ENCODE measurements at places on chromosomes 3 and 15. TPM values are rescaled to one million over a fixed set of nuclear protein-coding genes. Genes with fewer than 3 reads are reported as not detected.

DNA sequence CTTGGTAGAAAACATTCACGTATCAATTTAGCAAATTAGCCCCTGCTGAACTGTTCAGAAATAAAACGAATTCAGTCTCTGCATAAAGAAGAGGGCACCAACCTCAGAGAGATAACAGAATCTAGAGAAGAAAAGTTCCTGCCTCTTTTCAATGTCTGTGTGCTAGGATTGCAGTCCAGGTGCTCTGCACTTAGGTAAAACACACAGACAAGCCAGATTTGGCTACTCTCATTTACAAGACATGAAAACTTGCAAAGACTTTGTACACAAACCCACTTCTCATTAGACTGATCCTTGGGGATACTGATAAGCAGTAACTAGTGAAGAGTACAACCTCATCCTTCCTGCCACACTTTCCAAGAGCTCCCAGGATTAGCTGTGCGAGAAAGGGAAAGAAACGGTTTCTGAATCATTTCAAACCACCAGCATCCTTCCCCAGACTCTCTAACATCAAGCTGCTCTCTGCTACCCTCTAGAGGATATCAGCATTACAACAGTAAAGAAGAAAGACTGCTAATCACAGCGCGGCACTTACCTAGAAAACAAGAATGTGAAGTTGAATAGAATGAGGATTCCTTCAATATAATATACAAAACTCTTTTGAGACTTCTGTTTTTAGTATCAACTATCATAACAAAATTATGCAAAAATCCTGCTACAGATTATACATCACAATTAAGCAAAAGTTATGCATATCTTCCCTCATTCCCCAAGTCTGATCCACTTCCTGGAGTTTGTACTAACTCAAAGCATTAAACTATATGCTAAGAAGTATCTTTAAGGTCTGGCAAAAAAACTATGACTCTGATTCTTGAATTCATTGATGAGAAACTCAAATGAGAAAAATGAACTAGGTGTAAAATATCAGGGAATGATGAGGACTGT lies 306.4 kb downstream of the MAGI1 start:
- no peaks in the 10 kb centered on the region for H3K27me3 ChIP-seq
- no peak overlapping the region for H3K27ac ChIP-seq
- no peaks in the 10 kb centered on the region for H3K36me3 ChIP-seq

DNA sequence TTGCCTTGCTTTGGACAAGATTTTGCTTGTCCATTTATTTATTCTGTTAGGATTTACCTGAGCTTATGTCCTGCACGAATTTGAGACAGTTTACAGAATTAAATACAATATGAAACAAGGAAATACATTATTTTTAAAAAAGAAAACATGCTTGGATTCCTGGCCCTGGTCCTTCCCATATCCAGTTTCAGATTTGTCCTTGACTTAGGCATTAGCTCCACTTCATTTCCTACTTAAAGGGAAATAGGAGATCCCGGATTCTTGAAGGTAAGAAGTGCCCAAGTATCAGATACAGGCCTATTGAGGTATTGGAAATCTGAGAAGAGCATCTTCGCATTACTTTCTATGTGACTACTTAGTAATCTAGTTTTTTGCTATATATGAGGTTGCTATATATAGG lies 672.0 kb downstream of the SI start:
- DNase-seq = no peak
- no peaks in the 10 kb centered on the region for H3K4me1 ChIP-seq
- H3K27me3 ChIP-seq = no peaks in the 10 kb centered on the region
- no peak overlapping the region for H3K27ac ChIP-seq
- no peaks in the 10 kb centered on the region for H3K36me3 ChIP-seq
- H3K4me3 ChIP-seq = no peak overlapping the region

DNA sequence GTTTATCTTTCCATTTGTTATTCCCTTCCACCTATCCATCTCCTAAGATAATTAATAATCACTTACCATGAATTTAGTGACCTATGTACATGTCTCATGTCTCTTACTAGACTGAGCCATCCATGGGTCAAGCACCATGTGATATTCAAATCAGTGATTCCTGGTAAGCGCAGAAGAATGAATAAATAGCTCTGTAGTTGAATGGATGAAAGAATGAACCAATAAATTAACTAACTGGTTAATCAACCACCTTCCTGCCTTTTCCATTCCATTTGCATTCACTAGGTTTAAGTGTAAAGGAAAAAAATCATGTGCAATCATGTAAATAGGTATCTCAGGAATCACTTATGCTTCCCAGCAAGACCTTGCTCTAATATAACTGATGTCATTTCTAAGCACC lies 779.5 kb downstream of the NTRK3 start:
- no peak overlapping the region for H3K27ac ChIP-seq
- DNase-seq = no peak
- no peaks in the 10 kb centered on the region for H3K36me3 ChIP-seq
- no peak overlapping the region for H3K4me3 ChIP-seq

DNA sequence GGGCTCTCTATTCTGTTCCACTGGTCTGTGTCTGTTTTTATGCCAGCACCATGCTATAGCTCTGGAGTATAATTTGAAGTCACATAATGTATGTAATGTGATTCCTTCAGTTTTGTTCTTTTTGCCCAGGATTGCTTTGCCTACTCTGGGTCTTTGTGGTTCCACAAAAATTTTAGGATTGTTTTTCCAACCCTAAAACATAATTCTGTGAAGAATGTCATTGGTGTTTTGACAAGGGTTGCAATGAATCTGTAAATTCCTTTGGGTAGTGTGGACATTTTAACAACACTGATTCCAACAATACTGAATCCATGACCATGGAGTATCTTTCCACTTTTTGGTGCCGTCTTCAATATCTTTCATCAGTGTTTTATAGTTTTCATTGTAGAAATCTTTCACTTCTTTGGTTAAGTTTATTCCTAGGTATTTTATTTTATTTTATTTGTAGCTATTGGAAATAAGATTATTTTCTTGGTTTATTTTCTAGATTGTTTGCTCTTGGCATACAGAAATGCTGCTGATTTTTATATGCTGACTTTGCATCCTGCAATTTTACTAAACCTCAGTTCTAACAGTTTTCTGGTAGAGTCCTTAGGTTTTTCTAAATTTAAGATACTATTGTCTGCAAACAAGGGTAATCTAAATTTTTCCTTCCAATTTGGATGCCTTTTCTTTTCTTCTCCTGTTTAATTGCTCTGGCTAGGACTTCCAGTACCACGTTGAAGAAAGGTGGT lies 29.7 kb downstream of the TJP1 start:
- no peaks in the 10 kb centered on the region for H3K27me3 ChIP-seq
- no peak overlapping the region for H3K27ac ChIP-seq
- H3K36me3 ChIP-seq = peaks cover 2% of the 10 kb centered on the region
- no peak overlapping the region for H3K4me3 ChIP-seq
- H3K4me1 ChIP-seq = peaks cover 6% of the 10 kb centered on the region

DNA sequence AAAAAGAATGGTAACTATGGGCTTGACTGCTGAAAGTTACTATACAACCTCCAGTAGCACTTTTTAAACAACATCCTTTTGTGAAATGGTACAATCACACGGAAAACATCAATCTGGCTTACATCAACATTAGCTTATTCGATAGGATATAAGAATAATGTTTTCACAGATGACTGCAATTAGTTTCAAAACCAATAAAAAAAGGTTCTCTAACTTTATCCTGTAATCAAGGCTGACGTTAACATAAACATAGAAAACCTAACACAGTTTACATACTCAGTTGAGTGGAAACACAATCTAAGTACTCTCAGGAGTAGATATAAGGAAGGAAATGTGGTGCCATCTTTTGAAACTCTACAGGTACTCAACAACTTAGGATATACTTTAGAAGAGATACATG lies 102.2 kb downstream of the DLG1 start:
- H3K27ac ChIP-seq = no peak overlapping the region
- H3K4me3 ChIP-seq = no peak overlapping the region
- peak; percentile 4 for DNase-seq
- H3K4me1 ChIP-seq = no peaks in the 10 kb centered on the region
- no peaks in the 10 kb centered on the region for H3K27me3 ChIP-seq

GRCh38 chr3:14522129-14522691 lies 17.9 kb downstream of the GRIP2 start:
- H3K4me3 ChIP-seq = no peak overlapping the region
- DNase-seq = no peak
- H3K27ac ChIP-seq = no peak overlapping the region
- peaks cover 13% of the 10 kb centered on the region for H3K27me3 ChIP-seq
- H3K36me3 ChIP-seq = no peaks in the 10 kb centered on the region

- no peak overlapping the region for H3K4me3 ChIP-seq
- H3K27ac ChIP-seq = no peak overlapping the region
- 0 out of 2 replicates have a peak, but pooled peaks cover 2% of the 10 kb centered on the region for H3K4me1 ChIP-seq
- no peak for DNase-seq
- no peaks in the 10 kb centered on the region for H3K27me3 ChIP-seq
- H3K36me3 ChIP-seq = peaks cover 10% of the 10 kb centered on the region
Observed at GRCh38 chr3:16460273-16460672, 53.2 kb downstream of the RFTN1 start.

- peaks cover 13% of the 10 kb centered on the region for H3K4me1 ChIP-seq
- H3K36me3 ChIP-seq = no peaks in the 10 kb centered on the region
- no peak overlapping the region for H3K4me3 ChIP-seq
- H3K27me3 ChIP-seq = no peaks in the 10 kb centered on the region
Observed at GRCh38 chr3:152174876-152175527, 93.7 kb upstream of the MBNL1 start.

GRCh38 chr15:74648051-74648842 lies 32.6 kb downstream of the CLK3 start:
- no peak for DNase-seq
- peaks cover 10% of the 10 kb centered on the region for H3K36me3 ChIP-seq
- no peak overlapping the region for H3K27ac ChIP-seq
- peaks cover 1% of the 10 kb centered on the region for H3K4me1 ChIP-seq
- H3K4me3 ChIP-seq = no peak overlapping the region

DNA sequence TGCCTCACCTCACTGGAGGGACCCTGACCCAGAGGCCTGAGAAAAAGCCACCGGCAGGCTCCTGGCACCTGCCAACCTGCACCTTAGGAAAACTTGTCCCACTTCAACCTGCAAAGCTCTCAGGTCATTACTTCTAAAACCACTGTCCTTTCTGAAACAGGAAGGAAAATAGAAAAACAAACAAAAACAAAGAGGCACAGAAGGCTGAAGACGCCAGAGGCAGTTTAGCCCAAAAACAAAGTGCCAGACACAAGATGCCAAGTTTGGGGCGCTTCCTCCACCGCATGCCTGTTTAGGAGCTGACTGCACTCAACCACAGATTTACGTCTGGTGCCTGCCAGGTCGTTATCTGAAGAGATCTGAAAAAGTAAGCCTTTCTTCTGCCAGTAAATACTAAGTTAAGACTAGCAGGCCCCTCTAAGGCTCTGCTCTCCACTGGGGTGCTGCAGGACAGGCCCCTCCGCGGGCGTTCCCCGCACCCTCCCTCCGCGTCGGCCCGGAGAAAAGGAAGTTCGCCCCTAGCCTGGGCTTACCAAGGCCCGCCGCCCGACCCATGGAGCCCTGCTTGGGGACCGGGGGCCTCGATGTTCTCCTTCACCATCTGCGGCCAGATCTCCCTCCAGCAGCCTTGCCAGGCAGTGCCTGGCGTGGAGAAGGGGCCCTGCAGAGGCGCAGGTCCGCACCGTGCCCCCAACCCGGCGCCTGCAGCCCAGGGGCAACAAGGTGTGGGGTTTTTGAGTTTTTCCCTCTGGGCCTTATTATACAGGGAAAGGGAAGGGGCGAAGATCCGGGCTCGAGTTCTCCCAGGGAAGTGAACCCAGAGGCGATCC lies 1.3 kb downstream of the GOLGA8A start:
- no peaks in the 10 kb centered on the region for H3K27me3 ChIP-seq
- H3K4me1 ChIP-seq = no peaks in the 10 kb centered on the region
- H3K27ac ChIP-seq = no peak overlapping the region
- H3K36me3 ChIP-seq = no peaks in the 10 kb centered on the region
- no peak for DNase-seq
- peak overlapping the region; percentile 52 for H3K4me3 ChIP-seq

The AHSG gene
- not detected for total RNA-seq

The SNTN gene
- not detected for total RNA-seq

The SPTSSB gene
- not detected for total RNA-seq

The KBTBD13 gene
- total RNA-seq = not detected

The ATOSA gene
- total RNA-seq = 23.9 TPM

The VGLL3 gene
- total RNA-seq = 97.3 TPM
